ENCODE measurements at places on chromosomes 1 and 21.

- DNase-seq = no peak
These were observed 84.8 kb downstream of the KCND3 start for GRCh38 chr1:111904478-111905218.

- no peak for DNase-seq
These were observed 6.7 kb downstream of the ZNF496 start for GRCh38 chr1:247324923-247325322.

- DNase-seq = no peak
These were observed 2.2 kb upstream of the BCL9 start for GRCh38 chr1:147539122-147539575.

GRCh38 chr1:11935057-11935412 lies 518 bp downstream of the PLOD1 start:
- no peak for DNase-seq

GRCh38 chr1:205942631-205943159 lies 561 bp downstream of the SLC26A9 start:
- DNase-seq = no peak

DNA sequence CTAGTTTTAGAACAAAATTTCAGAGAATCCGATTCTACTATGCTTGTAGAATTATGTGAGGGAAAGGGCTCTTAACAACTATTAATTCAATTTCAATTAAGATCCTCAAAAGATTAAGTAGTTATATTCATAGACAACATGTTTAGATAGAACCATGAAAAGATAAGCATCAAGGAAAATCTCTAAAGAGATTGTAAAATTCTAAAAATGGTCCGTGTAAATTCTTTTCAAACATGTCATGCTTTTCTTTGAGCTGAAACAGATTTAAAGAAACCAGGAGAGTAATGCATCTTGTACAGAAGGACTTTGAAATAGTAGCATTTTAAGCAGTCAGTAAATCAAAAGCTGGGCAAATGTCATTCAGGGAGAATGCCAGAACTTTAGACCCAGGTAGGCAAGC lies 1080.6 kb upstream of the B3GALT2 start:
- no peak for DNase-seq

DNA sequence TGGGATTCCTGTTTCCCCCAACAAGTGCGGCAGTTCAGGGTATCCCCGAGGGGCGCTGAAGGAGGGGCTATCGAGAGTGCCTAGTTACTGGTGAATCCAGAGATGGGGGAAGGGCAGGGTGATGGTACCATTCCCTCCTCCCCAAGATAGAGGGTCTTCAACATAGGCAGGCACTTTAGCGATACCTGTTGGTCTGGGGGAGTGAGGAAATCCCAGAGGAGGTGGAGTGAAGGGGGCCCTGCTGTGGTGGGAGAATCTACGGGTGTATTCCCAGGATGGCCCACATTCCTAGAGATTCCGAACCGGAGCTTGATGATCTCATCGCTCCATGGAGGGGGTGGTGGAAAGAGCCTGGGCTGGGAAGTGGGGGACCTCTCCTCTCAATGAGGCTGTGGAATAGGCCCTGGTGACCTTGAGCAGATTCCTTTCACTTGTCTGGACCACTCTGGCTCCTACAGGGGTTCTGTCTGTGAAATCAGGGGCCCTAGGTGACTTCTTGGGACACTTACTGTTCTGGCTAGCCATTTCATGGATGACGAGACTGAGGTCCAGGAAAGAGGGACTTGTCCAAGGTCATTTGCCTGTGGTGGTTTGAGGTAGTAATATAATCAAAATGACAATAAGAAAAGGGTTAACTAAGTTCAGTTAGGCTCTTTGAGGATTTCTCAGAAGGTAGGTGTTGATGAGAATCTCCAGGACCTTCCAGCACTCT lies 52.7 kb upstream of the SYNC start:
- DNase-seq = no peak

GRCh38 chr21:45295576-45296365 lies 8.1 kb upstream of the POFUT2 start:
- no peak for DNase-seq

- no peak for DNase-seq
These were observed 15.4 kb upstream of the VSIG8 start for GRCh38 chr1:159877695-159878444.

DNA sequence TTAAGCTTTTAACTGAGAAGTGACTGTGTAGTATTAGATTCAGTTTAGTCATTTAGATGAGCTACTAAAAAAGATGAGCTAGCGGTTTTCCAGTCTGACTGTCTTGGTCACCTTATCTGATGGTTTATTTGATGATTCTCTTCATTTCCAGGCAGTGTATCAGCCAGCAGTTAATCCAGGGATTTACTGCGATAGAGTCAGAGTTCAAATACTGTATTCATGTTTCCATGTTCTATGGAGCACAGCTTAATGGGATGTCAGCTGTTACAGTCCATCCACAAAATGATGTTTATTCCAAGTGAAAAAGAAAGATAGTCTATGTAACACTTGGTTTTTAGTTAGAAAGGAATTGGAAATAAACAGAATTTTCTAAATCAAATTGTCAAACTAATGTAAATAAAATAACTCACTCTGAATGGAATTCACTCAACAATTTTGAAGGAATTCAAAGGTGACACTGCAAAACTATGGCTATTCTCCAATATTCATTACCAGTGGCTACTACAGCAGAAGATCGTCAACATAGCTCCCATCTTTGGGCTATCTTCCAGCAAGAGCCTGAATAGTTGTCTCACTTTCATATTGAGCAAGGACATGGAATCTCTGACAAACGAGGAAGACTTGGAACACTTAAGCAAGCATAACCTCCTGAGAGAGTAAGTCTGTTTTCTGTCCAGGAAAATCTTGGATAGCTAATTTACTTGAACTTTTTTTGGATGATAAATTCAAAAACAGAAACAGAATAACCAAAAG lies 54.6 kb upstream of the DPT start:
- no peak for DNase-seq

GRCh38 chr1:16478091-16478490 lies 36.0 kb downstream of the RNU1-1 start:
- no peak for DNase-seq

- DNase-seq = no peak
These were observed 27.0 kb upstream of the SLFNL1 start for GRCh38 chr1:41048540-41048939.

DNA sequence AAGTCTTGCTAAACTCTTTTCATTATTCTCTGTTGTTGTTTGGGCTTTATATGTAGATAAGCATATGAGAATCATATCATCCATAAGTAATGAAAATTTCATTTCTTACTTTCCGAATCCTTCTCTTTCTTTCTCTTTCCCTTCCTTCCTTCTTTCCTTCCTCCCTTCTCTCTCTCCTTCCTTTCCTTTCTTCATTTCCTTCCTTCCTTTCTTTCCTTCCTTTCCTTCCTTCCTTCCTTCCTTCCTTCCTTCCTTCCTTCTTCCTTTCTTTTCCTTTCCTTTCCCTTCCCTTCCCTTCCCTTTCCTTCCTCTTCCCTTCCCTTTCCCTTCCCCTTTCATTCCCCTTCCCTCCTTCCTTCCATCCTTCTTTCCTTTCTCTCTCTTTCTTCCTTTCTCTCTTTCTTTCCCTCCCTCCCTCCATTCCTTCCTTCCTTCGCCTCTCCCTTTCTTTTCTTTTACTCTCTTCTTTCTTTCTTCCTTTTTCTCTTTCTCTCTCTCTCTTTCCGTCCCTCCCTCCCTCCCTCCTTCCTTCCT lies 147.3 kb downstream of the UCK2 start:
- no peak for DNase-seq

DNA sequence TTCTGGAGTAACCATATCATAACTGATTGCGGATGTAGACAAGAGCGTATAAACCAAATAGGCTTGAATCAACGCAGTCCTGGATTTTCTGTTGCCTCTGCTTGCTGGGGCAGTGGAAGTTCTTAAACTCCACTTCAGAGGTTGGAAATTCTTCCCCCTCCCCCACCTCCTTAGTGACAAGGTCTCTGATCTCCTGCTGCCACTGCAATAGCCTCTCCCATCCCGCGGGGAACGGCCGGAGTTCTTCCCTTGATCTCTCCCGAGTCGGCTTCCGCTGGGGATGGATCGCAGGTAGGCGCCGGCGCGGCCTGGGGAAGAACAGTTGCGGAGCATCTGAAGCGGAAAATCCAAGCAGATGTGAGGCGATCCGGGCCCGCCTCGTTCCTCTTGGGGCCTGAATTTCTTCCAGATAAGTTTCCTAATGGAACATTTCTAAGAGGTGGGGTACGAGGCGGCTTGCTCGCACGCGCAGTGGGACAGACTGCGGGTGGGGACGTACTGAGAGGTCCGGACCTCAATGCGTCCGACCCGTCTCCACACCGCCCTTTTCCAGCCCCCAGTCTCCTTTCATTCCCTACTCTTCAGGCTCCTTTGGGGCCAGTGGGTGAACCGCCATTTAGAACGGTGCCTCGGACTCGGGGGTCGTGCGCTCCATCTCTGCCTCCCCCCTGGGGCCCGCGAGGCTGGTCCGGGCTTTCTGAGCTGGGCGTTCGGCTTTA lies 3.1 kb upstream of the SIM2 start:
- no peak for DNase-seq

DNA sequence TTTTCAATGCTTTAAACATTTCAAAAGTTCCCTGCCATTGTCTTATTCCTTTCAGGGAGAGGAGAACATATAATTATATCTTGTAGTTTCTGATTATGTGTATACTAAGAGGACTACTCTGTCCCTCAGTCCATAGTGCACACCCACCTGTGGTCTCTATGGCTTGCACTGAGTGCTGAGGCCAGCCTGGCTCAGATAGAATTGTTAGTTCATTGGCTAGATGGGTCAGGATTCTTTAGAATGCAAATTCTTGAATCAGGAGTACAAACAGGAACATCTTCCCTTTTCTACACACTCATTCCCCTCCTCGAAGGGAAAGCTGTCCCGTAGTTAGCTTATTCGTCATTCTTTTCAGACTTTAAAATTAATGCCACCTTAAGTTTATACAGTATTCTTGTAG lies 8.2 kb downstream of the BACH1 start:
- no peak for DNase-seq

DNA sequence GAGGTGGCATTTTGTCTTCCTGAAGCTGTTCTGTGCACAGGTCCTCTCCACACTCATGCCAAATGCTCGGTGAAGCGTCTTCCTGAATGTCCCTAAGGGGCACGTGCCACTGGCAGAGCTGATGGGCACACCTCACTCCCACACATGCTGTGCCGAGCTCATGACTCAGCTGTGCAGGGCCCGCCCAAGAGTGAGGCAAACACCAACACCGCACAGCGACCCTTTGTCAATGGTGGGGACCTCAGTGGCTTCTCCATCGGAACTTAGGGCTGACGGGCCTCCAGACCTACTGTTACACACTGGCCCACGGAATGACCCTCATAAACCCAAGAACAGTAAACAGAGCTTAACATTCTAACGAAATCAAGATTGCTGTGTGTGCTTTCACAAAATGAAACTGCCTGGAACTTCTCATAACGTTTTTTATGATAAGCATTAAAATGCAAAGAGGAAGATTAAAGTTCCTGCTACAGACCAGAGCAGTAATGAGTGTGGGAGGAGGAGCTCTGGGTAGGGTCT lies 89.3 kb downstream of the SIM2 start:
- DNase-seq = no peak

DNA sequence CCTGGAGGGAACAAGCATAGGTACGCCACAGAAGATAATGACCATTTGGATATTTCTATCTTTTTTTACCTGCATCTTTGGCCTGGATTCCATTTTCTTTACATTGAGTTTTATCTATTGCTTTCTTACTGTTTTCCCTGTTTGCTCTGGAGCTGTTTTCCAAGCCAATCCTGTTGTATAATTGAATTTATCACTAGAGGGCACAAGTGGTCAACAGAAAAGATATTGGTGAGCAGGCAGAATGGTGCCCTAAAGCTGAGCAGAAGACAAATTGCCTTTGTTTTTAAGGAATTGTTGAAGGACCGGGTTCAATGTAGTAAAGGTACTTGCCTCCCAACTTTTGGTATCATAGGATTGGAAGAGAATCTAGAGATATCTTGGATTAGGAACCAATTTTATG lies 152.8 kb downstream of the PPP1R12B start:
- DNase-seq = no peak

GRCh38 chr1:228274452-228275178 lies 66.8 kb downstream of the OBSCN start:
- no peak for DNase-seq

- peak; percentile 57 for DNase-seq
These were observed 37.2 kb upstream of the SLC6A9 start for GRCh38 chr1:44068442-44068921.

GRCh38 chr1:223504741-223505140 lies 111.5 kb downstream of the CCDC185 start:
- DNase-seq = no peak

GRCh38 chr1:201311356-201312011 lies 28.2 kb downstream of the PKP1 start:
- DNase-seq = peak; percentile 39

DNA sequence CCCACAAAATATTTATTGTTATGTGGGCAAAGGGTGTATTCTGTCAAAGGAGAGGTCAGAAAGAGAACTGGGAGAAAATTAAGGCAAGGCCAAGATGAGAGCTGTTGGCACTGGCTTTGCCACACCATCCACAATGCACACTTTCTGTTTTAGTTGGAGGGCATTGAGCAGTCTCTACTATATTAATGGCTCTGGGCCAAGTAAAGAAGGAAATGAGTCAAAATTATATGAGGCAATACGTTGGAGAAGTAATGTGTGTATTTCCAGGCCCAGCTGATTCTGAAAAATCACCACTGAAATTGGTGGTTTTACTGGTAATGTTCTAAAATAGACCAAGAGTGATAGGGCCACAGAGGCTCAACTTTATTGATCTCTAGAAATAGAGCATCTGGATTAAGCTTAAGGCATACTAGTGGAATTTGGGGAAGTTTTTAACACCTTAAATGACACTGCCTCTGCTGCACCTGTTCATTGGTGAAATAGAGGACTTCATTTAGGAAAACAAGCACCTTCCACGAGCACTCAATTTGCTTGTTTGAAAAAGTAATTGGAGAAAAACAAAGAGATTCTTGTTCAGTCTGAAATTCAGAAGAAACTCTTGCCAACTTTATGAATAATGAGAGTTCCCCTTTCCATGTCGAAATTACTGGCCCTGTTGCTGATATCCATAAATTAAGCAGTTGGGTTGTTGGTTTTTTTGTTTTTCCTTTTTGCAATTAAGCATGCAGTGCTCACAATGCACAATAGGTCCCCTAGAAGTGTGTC lies 424.9 kb downstream of the ADGRL2 start:
- DNase-seq = no peak

GRCh38 chr1:184958554-184959353 lies 15.6 kb downstream of the NIBAN1 start:
- no peak for DNase-seq

- no peak for DNase-seq
These were observed 57.3 kb downstream of the MAB21L3 start for GRCh38 chr1:116168277-116169032.

- DNase-seq = no peak
These were observed 42.3 kb upstream of the RUNX3 start for GRCh38 chr1:24972221-24972914.

- DNase-seq = no peak
These were observed 85.9 kb downstream of the TYW3 start for GRCh38 chr1:74818661-74819456.

GRCh38 chr1:66768965-66769364 lies 16.7 kb downstream of the DYNLT5 start:
- no peak for DNase-seq

GRCh38 chr1:43933386-43934100 lies at the start of gene ARTN:
TSS of gene ARTN (plus strand) at chr1:43933801. CDS start at chr1:43935657, 1,856 bp downstream.
- DNase-seq = no peak
